ENCODE measurements at places on chromosomes 11 and 22.

DNA sequence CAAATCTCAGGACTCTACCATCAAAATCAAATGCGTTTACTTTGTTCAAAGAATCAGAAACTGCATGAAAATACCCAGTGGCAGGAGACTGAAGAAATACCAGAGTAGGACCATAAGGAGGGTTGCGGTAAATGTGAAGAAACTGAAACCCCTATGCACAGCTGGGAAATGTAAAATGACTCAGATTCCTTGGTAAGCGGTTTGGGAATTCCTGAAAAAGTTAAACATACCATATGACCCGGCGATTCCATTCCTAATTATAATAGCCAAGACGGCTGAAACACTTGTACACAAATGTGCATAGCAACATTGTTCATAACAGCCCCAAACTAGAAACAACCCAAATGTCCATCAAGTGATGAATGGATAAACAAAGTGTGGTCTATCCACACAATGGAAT is 114.1 kb upstream of the GRAMD1B start:
- DNase-seq: no peak

GRCh38 chr11:16911658-16912057 is 102.6 kb downstream of the PLEKHA7 start:
- no peak for DNase-seq

DNA sequence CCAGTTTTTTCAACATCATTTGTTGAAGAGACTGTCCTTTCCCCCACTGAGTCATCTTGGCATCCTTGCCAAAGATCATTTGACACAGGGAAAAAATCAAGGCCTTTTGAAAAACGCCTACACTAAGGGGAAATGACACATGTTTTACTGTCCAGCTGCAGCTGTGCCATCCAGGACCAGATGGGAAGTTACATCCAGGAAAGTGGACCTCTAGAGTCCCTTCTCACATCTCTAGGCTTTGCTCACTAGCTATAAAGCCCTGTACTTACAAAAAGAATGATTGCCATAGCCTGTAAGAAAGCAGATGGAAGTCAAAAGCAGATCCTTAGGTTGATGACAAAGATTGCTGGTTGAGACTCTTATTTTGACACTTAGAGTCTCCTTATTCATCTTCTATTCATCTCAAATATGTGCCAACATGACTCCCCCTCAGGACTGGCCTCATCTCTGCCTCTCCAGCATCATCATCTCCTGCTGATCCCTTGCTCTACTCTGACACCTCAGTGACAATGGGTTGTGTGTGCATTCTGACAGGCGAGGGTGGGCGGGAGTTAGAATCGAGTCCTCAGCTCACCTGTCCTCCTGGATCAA is 22.8 kb downstream of the OSBP2 start:
- DNase-seq: no peak

- no peak for DNase-seq
Measured at GRCh38 chr22:46827136-46827780, 64.8 kb downstream of the TBC1D22A start.

DNA sequence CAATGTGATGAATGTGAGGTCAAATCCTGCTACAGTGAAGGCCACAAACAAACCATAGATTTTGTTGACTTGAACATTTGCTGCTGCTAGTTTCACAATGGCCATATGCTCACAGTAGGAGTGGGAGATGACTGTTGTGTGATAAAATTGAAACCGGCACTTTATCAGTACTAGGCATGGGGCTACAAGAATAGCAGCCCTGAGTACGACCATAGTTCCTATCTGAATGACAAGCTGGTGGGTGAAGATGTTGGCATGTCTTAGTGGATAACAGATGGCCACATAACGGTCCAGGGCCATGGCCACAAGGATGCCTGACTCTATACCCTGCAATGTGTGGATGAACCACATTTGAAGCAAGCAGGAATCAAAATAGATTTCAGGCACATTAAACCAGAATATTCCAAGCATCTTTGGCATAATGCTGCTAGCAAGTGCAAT is 2.8 kb downstream of the OR52A1 start:
- DNase-seq: no peak
